ENCODE measurements at places on chromosomes 16 and 17.

GRCh38 chr16:82649766-82650165, 23.0 kb downstream of the CDH13 start:
- no peak for DNase-seq

GRCh38 chr16:71254832-71255525, 24.5 kb upstream of the HYDIN start:
- no peak for DNase-seq

GRCh38 chr17:32596206-32596605, 109.4 kb downstream of the CDK5R1 start:
- DNase-seq, result no peak

DNA sequence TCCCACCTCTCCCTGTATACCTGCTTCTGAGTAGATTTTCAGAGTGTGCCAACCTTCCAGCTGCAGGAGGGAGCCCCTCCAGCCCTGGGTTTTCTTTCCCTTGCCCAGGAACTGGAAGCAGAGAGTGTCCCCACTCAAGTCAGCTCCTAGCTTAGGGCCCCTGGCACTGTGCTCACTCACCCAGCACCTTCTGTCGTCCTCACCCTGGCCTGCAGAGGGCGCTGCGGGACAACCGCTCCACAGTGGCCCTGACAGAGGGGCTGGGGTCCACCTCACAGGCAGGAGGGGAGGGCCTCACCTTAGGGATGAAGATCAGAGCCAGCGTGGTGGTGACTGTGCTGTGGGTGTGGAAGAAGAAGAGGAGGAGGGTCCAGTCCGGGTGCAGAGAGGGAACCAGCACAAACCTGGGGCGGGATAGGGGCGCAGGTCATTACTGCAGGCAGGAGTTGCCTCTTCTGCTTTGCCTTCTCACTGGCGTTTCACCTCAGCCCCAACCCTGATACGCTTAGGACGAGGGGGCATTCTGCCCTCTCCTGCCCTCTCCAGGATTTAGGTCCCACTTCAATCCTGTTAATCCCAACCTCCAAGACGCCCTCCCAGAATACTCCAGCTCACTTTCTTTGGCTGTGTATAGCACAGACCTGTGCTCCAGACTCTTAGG, 10.0 kb downstream of the GPR179 start:
- DNase-seq, result no peak

DNA sequence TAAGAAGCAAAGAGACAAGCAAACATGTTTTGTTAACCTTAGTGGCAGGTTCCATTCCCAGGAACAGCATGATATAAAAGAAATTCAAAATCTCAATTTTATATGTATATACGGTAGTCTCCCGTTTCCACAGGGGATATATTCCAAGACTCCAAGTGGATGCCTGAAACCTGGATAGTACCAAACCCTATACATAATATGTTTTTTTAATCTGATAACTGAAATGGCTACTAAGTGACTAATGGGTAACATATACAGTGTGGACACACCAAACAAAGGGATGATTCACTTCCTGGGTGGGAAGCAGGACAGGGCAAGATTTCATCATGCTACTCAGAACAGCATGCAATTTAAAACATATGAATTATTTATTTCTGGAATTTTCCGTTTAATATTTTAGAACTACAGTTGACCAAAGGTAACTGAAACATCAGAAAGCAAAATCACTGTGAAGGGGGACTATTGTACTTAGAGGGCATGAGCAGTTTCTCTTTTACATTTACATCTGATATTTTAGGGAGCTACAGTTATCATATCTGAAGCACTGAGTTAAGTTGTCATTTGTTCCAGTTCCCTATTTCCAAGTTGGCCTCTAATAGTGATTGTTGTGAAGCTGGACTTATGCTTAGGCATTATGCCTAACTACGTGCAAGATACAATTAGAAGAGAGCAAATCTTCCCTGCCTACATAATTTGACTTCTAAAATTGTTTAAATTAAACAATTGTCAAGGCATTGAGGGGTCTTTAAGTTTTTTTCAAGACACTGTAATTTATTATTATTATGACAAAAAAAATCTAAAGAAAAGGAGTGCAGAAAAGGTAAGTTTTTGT, 34.1 kb upstream of the ABCA6 start:
- DNase-seq, result peak; percentile 49

GRCh38 chr17:55318081-55318480, 53.3 kb downstream of the HLF start:
- DNase-seq, result no peak

DNA sequence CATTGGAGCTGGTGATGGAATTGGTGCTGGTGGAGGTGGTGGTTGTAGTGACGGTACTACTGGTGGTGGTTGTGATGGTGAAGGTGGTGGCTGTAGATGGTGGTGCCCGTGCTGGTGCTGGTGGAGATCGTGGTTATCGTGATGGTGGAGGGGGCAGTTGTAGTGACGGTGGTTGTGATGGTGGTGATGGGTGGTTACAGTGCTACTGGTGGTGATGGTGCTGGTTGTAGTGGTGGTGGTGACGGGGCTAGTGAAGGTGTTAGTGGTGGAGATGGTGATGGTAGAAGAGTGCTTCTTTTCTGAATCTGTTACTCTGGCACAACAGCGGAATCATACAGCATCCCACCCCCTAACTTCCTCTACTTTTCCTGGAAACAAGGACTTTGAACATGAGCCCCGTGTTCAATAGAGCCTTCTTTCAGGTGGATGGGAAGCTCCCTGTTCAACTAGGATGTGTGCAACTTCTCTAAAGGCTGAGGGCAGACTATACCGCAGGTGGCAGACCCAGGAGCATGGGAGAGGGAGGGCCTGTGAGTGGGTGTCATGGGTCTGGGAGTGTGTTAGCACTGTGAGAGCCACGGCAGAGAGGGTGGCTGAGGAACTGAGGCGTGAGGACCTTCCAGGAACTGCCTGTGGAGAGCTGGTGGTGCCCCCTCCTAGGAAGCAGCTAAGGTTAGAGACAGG, 8.2 kb downstream of the TBX21 start:
- DNase-seq, result no peak

DNA sequence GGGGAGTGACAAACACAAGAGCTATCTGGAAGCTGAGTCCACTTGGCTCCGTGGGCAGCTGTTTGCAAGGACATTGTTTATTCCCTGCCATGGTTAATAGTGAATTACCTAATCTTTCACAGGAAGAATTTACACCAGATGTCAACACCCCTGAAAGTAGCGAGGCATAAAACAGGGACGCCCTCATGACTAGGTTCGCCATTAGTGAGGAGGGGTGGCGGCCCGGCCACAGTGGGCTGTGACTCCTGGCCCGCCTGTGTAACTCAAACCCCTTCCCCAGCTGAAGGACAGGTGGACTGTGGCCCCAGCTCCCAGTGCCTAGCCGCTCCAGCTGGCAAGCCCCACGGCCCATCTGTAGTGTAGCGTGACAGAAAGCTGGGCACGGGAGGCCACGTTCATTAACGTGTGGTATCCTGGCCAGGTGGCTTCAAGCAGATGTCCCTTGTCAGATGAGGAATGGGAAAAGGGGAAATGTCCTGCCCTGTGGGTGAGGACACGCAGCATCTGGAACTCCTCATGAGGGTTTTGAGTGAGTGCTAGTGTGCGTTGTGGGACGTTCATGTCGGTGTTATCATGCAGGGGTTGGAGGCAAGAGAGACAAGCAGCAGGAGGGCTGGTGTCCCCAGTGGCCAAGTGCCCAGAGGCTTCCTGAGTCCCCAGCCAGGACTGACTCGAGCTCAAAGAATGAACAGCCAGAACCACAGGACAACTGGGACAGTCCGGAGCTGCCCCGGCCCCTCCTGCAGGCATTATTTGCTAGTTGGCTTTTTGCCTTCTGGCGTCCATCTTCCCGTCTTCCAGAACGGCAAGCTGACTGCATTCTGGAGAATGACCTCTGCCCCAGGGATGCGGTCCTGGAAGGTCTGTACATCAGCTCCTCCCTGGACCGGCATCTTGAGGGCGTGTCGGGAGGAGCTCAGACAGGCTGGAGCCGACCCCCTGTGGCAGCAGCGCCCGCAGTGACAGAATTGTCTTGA, 19.2 kb downstream of the KDM8 start:
- no peak for DNase-seq

DNA sequence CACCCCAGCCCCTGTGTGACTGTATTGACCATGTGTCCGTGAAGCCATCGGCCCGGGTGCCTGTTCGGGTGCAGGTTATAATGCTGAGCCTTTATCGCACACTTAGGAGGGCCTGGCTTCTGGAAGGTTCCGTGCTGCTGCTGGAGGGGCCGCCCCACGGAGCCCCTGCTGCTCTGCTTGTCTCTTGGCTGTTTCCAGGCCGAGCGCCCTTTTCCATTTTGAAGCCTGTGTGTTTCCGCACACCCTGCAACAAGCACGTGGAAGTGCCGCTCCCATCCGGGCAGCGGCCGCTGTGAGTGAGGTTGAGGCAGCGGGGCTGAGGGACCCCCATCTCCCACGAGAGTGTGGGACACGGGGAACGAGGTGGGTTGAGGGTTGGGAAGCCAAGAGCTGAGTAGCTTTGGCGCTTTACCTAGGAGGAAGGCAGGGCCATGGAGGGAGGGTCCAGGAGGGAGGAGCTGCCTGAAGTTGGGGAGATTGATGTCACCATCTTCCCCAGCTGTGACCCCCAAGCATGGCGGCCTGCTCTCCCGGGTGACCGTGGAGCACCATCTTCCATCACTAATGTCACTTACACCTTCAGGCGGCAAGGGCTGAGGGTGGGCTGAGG, 200.1 kb upstream of the GSE1 start:
- no peak for DNase-seq

- no peak for DNase-seq
Measured at GRCh38 chr16:30746638-30747175, 1.5 kb upstream of the PHKG2 start.

DNA sequence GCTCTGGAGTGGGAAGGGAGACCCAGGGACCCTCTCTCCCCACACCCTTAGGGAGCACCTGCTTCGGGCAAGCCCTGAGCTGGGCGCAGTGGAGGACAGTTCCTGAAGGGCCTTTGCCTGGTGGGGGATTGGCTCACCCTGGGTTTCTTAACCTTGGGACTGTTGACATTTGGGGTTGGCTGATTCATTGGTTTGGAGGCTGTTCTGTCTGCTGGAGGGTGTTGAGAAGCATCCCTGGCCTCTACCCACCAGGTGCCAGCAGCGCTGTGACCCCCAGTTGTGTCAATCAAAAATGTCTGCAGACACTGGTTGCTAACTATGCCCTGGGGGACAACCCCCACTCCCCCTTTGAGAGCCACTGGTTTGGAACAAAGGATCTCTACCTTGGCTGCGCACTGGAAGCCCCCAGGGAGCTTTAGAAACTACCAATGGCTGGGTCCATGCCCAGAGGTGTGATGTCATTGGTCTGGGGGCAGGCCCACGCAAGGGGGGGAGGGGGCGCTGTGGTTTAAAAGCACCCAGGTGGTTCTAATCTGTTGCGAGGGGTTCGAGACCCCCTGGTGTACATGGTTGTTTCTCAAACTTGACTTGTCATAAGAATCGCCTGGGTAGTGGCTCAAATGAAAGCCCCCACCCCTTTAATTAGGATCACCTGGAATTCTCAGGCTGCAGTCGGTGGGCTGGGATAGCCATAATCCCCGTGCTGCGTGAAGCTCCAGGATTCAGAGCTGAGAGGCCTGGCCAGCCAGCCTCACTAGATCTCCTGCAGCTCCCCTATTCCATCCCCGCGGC, 151.9 kb upstream of the GSE1 start:
- DNase-seq, result no peak

GRCh38 chr17:42460371-42460770, 1.7 kb downstream of the ATP6V0A1 start:
- no peak for DNase-seq

GRCh38 chr16:85978291-85978775, 79.4 kb downstream of the IRF8 start:
- DNase-seq, result no peak

DNA sequence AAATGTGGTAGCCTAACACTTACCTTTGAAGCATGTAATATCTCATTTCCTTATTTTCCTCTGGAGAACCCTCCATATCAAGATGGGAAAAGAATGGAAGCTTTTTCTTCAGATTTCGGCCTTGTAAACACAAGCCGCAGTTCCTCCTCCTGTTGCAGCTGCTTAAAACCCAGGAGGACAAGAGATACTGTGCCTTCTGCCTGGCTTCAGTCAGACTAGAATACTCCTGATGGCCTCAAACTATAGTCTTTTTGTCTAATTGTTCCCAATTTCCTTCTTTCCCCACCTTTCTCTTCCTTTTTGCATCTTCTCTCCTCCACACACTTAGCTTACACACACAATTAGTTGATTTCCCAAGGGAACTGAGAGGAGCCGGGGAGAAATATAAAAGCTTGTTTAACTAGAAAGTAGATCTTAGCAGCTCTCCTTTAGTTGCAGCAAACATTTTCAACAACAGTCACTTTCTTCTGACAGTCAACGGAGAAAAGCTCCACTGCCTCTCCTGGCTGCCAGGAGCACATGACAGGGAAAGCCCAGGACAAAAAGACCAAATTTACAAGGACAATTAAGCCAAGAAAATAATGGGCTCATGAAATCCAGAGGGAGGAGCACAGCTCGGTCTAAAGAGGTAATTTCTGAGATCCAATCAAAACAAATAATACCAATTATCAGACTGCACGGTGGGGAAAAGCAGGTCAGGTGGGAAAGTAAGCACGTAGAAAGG, 76.4 kb upstream of the C17orf78 start:
- DNase-seq, result no peak
